ENCODE measurements at places on chromosomes 3 and 15.

DNA sequence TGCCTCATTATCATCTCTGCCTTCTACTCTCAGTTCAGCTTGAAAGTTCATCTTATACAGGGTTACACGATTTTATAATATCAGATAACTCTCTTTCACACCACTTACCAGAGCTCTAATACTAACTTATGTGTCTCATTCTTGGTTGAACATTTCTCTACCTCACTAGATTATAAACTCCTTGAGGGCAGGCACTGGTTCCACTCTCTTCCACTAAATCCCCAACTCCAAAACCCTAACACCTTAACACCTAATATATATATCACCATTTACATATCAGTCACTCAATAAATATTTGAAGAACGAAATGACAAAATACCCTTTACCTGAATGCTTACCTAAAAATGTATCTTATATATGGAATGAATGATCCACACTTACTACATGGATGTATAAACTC, 977.2 kb downstream of the FHIT start:
- DNase-seq = no peak

DNA sequence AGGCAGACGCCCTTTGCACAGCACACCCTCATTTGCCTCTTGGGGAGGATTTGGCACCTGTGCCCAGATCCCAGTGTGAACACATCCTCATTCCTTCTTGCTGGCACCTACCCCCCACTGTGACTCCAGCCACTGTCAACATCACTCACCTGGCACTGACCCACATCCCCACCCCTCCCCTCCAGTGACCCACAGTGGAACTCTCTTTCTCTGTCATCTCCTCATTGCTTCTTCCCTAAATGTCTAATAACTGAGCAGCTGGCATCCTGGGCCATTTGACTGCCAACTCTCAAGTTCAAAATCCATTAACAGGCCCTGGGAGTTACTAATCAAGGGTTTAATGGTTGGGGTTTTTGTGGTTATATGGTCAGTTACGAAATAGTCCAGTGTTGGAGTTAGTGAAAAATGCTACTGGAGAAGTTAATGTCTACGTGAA, 14.4 kb downstream of the SNAPC5 start:
- DNase-seq = no peak

DNA sequence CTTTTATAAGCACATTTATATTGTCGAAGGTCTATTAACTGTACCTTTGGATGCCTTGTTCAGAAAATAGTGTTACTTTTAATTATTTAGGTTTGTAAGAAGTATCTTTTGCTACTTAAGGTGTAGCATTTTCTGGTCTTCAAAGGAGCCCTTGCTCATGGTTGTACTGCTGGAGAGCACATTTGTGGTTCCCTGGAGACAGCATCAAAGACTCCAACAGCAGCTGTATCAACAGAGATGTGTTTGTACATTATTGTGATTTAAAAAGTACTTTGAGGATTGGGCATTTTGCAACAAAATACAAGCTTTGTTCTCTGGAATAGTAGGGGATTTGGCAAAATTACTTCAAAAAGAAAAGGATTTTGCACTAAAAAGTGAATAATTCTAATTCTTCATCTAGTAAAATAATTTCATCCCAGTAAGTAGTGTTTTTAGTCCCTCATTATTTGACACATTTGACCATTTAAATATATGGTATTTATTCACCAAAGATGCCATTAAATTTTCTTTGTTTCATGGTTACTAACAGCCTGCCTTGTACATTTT, 16.5 kb downstream of the TBC1D23 start:
- no peak for DNase-seq

- DNase-seq = no peak
Measured at GRCh38 chr15:50977162-50977561, 68.7 kb downstream of the AP4E1 start.

DNA sequence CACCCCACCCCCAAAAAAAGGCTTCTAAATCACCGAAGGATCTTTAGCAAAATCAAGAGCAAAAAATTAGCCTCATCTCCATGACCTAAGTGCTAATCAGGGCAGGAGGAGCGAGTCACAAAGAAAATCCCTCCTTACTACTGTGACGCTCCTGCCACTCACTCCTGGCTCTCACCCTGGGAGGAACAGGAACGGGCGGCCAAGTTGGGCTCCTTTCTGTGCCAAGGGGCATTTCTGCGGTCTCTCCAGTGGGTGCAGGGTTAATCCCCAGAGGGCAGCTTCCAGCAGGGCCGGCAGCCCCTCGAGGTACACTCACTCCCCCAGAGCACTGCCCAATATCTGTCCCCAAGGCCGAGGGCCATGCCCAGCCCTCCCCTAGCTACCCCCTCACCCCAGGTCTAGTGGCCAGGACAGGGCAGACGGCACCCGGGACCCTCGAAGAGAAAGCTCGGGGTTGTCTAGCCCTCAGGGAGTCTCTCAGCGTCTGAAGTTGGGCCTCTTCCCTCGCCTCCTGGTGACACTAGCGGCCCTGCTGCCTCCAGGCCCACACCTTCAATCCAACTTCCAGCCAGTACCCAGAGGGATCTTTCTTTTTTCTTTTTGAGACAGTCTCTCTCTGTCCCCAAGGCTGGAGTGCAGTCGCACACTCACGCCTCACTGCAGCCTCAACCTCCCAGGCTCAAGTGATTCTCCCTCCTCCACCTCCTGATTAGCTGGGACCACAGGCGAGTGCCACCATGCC, 706 bp downstream of the CAV3 start:
- no peak for DNase-seq

DNA sequence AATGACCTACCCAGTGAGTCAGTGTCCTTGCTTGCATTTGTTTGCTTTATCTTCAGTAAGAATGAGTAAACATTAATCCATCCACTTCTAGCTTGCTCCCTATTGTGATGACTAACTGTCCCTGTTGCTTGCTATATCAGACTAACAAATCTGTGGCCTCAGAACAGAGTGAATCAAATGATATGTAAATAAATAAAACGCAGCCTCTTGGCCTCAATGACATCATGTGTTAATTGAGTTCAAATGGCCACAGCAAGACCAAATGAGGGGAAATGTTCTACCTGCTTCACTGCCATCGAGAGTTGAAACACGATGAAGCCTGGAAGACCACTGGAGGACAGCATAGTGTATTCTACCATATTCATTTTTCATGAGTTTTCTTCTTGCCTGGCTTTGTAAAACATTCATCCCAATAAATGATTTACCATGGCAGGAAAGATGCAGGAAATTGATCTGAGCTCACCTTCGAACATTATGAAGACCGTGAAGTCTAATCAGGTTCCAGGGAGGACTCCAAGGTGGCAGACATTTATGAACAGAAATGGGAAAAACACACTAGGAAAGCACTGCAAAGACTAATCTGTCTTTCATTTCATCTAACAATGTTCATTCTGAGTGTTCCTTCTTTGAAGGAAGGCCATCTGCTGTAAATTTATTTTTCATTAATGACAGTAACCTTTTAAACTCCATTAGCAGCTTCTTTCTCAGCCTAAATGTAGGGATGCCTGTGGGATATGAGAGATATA, 1144.5 kb downstream of the TUSC7 start:
- no peak for DNase-seq

- DNase-seq = no peak
Measured at GRCh38 chr15:57290826-57291225, 85.5 kb upstream of the CGNL1 start.

GRCh38 chr15:70635895-70636294, 127.5 kb downstream of the UACA start:
- no peak for DNase-seq

GRCh38 chr3:77530870-77531269, 491.0 kb downstream of the ROBO2 start:
- no peak for DNase-seq

DNA sequence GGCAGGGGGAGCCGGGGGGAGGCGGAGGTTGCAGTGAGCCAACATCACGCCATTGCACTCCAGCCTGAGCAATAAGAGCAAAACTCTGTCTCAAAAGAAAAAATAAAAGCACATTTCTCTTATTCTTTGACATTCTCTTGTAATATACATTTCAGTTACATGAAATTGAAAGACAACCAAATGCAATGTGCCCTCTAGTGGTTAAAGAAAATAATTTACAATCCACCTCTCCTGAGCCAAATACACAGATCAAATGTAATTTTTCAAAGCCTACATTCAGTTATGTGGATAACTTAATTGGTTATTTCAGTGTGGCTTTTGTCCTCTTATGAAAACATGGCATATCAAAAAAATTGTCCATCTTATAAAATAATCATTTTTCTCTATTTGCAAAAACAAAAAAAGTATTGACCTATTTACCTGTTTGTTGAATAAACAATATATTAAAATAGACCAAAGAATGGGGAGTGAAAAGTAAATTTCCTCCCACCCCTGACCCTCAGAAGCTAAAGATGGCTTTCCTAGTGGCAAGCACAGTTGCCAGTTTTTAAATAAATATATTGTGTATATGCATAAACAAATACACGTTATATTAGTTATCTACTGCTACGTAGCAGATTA, 14.2 kb upstream of the U2SURP start:
- no peak for DNase-seq

DNA sequence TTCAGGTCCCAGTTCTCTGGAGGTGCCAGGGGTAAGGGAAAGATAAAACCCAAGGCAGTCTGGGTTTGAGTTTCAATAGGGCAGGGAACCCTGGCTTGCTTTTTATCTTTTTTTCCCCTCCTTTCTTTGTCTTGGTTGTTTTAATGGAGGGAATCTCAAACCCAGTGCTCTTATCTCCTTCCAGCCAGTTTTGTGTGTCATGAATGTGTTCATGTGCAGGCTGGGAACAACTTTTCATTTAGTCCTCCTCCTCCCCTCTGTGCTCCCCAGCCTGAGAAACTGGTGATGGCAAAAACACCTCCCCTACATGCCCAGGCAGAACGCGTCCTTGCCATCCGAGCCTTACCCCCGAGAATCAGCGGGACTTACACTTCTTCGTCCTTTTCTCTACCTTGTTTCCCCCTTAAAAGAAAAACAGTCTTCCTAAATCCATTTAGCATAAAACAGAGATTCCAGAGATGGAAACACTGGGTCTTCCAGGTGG, 10.9 kb downstream of the SEMA3G start:
- DNase-seq = no peak

- no peak for DNase-seq
Measured at GRCh38 chr3:52083556-52084087, 27.3 kb upstream of the DUSP7 start.

GRCh38 chr3:122893282-122893681, 98.4 kb downstream of the SLC49A4 start:
- no peak for DNase-seq

- DNase-seq = no peak
Measured at GRCh38 chr3:147431751-147432150, 22.6 kb downstream of the ZIC1 start.

GRCh38 chr15:78241017-78241416, 6.7 kb upstream of the ACSBG1 start:
- peak; percentile 92 for DNase-seq

DNA sequence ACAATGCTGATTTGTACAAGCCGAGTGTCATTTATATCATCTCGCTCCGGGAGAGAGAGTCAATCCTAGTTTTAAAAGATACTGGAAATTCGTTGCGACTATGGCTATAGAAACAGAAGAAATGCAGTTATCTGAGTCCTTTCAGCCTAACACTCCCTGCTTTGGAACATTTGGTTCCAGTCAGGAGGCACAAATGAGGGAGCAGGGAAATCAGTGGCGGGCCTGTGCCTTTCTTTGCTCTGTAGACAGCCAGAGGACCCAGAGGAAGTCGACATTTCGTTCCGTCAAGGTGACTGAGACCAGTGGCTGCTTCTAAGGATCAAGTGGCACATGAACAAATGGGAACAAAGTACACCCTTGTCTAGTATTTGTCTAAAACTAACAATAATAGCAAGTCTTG, 745 bp upstream of the RIOX2 start:
- DNase-seq = no peak

DNA sequence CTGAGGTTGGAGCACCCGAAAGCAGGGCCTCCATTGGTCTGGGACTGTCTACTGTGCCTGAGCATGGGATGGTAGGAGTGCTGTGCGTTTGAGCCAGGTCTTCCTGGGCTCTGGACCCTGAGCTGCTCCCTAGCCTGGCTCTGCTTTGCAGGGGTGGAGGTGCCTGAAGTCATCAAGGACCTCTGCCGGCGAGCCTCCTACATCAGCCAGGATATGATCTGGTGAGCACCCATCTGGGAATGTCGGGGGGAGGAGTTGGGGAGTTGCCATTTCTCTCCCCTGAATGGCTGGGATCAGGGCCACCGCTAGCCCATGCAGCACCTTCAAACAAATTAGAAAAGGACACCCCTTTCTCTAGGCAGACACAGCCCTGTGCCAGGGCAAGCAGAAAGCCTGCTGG, 20.7 kb downstream of the DUOX1 start:
- no peak for DNase-seq

- no peak for DNase-seq
Measured at GRCh38 chr15:40064231-40064894, 25.4 kb upstream of the SRP14 start.

DNA sequence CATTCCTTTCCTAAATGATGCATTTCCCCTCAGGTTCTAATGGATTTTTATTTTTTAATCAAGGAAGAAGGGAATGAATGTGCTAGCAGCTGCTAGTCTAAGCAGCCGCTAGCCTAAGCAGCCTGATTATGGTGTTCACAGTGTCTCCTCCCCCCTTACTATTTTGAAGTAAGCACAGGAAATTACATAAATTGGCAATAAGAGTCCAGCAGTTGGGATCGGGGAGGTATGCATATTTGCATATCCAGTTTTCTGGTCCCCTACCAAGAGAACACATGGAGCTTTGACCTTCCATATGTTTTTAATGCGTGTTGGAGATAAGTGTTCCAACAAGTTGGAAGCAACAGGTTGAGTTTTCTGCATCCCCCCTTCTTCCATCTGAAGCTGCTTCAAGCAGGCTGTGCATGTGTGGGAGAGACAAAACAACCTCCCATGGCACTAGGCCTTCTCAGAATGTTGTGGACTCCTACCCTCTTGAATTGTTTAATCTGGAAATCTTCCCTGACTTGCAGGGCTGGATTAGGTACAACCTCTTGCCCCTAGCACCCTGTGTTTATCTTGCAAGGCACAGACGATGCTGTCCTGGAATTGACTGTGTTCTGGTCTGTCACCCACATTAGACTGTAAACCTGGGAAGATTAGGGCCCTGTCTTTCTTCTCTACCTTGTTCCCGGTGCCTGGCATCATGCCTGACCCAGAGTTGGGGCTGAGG, 124.8 kb upstream of the LRIG1 start:
- no peak for DNase-seq

DNA sequence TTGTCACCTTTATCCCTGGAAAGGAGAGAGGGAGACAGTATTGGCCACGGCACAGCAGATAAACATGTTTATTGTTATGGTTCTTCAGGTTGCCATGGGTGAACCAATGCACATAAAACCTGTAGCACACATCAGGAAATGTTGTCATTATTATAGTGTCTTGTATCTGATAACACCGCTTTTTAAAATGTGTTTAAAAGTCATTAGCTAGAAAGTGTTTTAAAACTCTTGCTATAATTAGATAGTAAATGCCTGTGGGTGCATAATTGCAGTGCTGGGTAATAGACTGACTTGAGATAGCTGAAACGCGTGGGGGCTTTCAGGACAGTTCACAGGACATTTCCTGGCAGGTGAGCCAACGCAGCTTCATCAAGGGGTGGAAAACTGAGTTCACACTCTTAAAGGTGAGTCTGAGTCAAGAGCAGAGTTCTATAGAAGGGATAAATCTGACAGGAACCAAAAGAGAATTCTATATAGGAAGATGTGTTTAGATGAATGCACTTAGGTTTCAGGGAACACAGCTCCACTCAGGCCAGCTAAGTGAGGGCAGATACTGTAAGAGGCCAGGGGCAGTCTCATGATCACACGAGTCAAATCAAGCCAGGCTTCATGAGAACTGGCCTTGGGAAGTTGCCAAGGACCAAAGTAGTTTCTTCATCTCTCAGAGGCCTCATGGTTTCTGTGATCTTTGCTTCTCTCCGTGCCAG, 35.6 kb upstream of the PPP4R2 start:
- DNase-seq = no peak

Data from right forelimb (tissue), 1 donor.